ENCODE measurements at places on chromosomes 2 and 18.
A peak's percentile ranks its signal among the peaks of the same experiment; 100 is the strongest.

DNA sequence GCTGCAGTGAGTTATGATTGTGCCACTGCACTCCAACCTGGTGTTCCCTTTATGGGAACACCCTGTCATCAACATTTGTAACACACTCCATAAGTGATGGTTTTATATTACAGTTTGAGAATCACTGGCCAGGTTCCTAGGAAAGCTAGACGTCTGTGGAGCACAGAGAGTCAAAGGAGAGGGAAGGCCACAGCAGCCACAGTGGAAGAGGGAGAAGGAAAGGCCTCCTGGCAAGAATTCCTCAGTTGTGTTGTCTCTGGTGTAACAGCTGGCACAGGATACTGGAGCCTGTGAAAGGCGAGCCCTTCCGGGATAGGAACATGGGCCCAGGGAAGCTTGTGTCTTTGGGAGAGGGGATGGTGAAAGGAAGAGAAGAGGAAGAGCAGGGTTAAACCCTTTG is 360.5 kb upstream of the PIK3C3 start:
- DNase-seq: no peak

DNA sequence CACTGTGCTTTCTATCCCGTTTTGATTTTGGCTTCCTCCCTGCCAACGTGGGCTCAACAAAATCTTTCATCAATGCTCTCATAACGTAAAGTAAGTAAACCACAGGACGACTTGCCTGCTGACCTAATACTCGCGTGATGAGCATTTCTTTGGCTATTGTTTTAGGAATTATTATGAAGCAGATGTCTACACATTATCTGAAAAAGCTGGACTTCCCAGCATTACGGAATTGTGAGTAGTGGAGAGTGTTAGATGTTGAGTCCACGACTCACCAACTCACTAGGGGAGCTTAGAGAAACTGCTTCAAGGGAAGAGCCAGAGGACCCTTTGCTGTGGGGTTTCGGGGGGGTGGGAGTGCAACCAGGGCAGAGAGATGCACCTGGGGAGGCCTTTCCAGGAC is 21.9 kb downstream of the HJURP start:
- DNase-seq: peak; percentile 18

GRCh38 chr2:176585291-176585690 is 316.0 kb downstream of the MTX2 start:
- no peak for DNase-seq

DNA sequence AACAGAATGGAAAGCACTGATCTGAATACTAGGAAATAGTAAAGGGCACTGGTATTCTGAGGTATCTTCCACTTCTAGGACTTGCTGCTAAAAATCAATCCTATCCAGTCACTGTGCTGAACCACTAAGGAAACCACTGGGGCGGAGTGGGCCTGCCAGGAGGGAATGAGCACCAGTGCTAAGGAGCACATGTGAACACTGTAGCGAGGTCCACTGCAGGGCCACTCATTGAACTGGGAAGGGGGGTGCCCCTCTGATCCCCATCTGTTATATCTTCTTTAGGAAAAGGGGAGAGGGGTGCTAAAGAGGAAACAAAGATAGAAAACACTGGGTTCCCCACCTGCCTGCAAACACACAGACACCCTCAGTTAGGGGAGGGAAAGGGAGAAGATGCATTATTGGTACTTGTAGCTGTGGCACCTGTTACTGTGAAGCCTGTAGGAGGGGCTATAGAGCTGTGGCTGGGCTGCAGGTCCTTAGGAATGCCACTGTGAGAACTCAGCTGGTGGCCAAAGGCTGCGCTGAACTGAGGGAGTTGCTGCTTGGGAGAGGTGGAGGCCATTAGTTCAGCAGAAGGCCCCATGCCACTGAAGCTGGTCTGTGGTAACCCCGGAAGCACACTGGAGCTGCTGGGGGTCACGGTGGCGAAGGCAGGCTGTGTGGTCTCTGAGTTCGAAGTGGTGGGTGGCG is 81.8 kb downstream of the INO80D start:
- DNase-seq: no peak

GRCh38 chr2:17634997-17635396 is 94.5 kb downstream of the VSNL1 start:
- no peak for DNase-seq

All from suprapubic skin (tissue), 4 donors.